Stimulated activated CD4-positive, alpha-beta T cell treated with anti-CD3 and anti-CD28 coated beads, Interleukin-1b, Interleukin-23, amount 100 ng/mL, for 24 hours (primary cell): ENCODE measurements at places on chromosomes 5 and 9.

GRCh38 chr9:7058473-7058872 lies 300.7 kb downstream of the KDM4C start:
- no peak for DNase-seq

DNA sequence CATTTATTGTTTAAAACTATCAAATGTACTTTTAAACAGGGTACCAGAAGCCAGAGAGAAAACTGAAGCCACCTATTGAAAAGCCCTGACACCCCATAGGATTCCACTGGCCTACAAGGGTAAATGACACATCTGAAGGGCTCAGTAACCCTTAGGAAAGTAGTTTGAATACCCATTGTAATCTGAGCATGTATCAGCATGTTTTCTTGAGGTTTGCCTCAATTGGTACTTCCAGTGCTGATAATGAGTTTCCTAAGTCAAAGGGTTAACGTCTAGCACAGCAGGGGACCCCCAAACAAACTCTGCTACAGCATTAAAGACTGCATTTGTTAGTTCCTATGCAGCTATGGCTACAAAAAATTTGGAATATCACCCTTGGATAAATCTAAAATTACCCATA lies 657.1 kb downstream of the NR2F1-AS1 start:
- no peak for DNase-seq

- DNase-seq: no peak
These were observed 16.6 kb upstream of the NCS1 start for GRCh38 chr9:130155647-130156046.

DNA sequence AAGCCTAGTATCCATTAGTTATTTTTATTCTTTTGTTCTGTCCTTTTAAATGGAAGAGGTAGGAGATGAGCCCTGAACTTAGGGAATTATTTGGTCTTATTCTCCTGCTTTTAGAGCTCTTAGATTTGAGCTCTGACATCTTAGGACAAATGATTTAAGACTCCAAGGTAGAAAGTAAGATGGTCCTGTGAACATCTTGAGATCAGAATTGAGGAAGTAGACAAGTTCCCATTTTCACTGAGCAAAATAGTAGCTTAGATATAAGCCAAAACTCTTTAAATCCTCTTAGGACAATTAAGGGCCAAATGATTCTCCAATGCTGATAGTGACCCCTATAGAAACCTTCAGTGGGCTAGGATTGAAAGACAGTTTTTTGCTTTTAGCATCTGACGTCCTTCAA lies 53.0 kb upstream of the RUSC2 start:
- no peak for DNase-seq

DNA sequence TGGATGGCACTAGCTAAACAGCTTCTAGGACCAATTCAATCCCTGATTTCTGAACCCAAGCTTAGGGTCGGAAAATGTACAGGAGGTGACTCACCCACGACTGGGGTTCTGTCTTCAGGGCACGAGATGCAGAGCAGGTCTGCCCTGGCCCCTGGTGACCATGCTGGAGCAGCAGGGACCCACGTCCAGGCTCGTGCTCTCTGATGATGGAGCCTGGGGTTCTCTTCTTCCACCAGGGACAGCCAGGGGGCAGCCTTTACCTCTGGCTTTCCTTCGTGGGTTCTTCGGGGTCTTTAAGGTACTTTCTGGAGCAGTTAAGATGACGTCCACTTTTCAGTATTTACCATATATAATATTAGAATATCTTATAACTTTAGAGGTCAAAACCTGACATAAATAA lies 2.1 kb downstream of the CFAP77 start:
- DNase-seq: no peak
